ENCODE measurements at places on chromosomes 1 and 21.
A peak's percentile ranks its signal among the peaks of the same experiment; 100 is the strongest.

DNA sequence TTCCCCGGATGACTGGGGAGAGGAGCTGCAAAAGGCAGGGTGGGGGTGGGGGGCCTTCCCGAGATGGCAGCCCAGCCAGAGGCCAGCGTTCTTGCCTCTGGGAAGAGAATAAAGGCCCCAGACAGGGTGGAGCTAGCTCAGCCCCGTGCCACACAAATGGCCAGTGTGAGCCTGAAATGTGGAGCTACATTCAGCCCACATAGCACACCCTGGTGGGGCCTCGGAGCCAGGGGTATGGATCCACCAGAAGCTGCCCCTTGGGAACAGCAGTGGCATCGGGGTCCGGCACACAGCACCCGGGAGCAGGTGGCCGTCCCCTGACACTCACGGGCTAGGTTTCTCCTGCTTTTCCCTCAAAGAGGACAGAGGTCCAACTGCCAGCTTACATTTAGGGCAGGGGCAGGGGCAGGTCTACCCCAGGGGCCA lies 93.9 kb downstream of the PDE9A start:
- no peak for DNase-seq

GRCh38 chr21:28751176-28751575 lies 241.5 kb downstream of the LTN1 start:
- no peak for DNase-seq

- DNase-seq, result no peak
These were observed 9.7 kb upstream of the DHX9 start for GRCh38 chr1:182829285-182829932.

DNA sequence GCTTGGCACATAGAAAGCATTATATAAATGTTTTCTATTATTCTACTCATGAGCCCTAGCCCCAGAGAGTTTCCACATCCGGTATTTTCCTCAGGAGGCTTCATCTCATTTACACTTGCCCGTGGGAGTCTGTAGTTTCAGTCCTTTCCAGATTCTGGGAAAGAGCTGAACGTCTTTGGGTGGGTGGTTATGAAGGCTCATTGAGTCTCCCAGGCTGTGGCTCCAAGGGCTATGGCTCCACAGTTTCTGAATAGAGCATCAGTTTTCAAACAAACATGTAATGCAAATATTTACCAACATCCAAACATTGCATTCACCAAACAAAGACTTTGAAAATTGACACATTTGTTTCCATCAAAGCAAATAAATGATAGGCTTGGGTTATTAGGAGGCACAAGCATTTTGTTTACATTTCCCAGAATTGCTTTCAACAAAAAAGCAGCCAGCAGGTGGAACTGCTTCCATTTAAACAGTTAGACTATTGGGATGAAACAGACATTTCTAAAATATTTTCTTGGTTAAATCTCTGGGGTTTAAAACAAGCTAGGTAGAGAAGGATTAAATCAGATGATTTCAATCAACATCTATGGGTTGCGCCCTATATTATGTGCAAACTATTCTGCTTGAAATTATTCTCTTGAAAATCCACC lies 1.3 kb upstream of the LEMD1 start:
- no peak for DNase-seq

GRCh38 chr1:25220666-25221065 lies 11.6 kb downstream of the SYF2 start:
- no peak for DNase-seq

DNA sequence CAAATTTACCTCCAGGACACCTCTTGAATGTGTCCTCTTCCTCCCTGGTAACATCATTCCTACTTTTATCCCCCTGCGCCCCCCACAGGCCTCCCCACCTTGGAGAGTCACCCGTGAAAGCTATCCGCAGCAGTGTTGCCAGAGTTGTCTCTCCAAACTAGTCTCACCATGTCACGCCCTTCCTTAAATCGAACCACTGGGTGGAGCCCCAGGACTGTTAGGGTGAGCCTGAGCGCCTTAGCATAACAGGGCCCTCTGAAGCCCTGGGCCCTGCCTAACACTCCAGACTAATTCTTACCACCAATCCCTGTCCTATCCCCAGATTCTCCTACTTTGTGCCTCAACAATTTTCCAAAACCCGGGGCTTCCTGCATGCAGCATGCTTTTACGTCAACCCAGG lies 35.0 kb downstream of the HSD3B2 start:
- peak; percentile 2 for DNase-seq

- no peak for DNase-seq
These were observed 37.0 kb downstream of the TM2D1 start for GRCh38 chr1:61687901-61688300.

DNA sequence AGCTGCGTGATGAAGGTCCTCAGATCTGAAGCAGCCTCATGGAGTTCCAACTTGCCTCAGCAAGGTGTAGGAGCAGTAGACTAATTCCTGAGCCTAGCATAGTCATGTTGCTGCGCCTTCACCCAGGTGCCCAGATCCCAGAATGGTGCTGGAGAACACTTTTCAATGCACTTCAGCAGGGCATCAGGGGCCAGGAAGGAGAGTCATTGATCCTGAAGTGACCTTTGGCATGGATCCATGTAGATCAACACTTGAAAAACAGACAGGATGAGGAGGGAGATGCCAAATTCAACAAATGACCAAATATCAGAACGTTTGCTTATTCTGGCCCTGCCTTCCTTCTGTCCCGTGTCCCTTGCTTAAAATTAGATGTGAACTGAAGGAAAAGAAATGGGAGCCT lies 91.9 kb downstream of the LEPR start:
- peak; percentile 17 for DNase-seq

DNA sequence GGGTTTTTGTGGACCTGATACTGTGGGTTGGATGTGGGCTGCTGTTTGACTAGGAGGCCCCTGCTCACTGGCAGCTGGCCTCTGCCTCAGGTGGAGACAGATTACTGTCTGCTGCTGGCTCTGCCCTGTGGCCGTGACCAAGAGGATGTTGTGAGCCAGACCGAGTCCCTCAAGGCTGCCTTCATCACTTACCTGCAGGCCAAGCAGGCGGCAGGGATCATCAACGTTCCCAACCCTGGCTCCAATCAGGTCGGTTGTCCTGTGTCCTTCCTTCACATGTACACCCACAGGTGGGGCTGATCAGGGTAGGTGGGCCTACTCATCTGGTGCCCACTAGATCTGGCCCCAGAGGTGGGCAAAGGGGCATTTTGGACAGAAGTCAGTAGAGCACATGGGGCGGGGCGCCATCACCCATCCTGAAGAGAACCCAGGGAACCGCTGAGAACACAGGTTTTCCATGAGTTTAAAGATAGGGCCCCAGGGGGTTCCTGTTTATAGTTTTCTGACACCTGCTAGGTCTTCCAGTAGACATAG lies 37.2 kb downstream of the ZBTB17 start:
- no peak for DNase-seq

- peak; percentile 69 for DNase-seq
These were observed 55.9 kb downstream of the MRPS6 start for GRCh38 chr21:34129039-34129891.

DNA sequence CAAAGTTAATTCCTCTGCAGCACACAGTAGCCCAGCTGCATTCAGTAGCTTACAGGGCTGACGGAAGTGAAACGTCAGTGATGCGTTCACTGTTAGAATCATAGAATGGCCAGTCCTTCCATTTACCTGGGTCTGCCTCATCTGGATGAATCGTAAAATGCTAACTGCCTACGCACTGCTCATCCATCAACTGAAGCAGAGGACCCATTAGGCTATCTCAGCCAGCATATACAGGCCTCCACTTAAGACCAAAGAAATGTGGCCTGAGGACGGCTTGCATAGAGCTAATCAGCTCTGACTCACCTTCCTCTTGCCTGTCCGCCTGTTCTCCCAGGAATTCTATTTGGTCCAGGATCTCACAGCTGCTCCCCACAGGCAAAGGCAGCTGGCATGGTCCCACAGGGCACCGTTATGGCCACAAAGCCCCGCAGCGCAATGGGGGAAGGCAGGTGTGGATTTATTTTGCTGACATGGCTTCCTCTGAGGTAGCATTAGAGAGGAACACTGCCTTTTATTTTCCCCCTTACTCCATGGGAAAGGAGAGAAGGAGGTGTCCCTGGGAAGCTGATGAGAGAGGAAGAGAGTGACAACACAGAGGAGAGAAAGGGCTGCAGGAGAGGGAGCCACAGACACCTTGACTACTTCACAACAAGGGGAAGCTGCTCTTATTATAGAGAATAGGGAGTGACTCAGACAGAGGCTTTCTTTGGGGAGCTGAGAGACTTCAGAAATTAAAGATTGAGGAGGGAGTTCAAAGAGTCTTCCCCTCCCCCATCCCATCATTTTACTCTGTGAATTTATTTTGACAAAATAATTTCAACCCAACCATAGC lies 177.6 kb downstream of the HHIPL2 start:
- no peak for DNase-seq

DNA sequence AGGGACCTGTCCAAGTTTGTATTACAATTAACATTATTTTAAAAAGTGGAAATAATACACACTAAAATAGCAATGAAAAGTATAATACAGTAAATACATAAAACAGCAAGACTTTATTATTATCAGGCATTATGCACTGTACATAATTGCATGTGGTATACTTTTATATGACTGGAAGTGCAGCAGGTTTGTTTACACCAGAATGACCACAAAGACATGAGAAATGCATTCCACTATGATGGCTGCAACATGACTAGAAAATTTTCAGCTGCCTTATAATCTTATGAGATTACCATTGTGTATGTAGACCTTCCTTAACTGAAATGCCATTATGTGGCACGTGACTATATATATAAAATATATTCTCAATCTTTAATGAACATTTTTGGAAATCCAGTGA lies 1699.6 kb downstream of the KCNT2 start:
- no peak for DNase-seq

DNA sequence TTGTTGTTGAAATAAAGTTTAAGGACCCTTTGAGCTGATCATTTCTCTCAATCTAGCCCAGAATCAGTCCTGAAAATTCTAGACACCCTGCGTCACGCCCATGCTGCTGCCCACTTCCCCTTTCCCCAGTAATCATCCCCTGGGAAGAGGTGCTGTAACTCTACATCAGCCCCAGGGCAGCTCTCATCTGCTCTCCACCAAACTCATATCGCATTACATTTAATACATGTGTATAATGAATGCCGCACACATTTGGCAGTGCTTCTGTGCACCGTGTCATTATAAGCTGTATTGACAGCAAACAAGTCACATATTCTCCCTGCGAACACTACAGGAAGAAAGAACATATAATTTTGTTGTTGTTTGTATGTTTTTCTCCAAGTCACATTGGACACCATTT lies 539.7 kb upstream of the DAB1 start:
- DNase-seq, result no peak

GRCh38 chr21:39915881-39916280 lies 48.6 kb downstream of the PCP4 start:
- no peak for DNase-seq

- no peak for DNase-seq
These were observed 73.5 kb upstream of the PDC start for GRCh38 chr1:186534401-186534800.

- DNase-seq, result no peak
These were observed 45.8 kb downstream of the DNAJC6 start for GRCh38 chr1:65355031-65355712.

DNA sequence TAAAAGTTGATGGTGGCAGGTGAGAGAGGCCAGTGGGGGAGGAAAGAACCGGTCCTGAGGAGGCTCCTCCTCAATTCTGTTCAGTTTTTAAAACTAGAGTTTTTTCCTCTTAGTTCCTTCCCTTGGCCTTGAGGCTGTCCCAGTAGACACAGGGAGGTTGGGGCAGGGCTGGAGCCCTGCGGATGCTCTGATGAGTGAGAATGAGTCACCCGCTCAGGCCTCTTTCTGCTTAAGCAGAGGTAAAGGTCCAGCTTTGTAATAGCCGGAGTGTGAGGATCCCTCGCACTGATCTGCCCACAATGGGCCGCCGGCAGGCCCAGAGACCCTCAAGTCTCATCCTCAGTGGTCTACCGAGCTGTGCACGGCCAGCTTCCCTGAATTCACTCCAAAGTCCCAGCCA lies 49.6 kb upstream of the IRF2BP2 start:
- no peak for DNase-seq

DNA sequence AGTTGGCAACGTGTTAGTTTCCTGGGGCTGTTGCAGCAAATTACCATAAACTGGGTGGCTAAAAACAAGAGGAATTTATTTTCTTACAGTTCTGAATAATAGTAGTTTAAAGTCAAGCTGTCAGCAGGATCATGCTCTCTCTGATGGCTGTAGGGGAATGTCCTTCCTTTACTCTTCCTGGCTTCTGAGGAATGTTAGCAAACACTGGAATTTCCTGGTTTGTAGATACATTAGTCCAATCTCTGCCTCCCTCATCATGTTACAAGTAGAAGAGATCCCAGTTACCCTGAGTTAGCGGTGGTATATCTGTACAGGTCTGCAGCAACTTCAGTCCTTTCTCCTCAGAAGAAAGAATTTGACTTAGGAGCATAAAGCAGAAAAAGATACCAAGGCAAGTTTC lies 2249.1 kb downstream of the NCAM2 start:
- no peak for DNase-seq

- no peak for DNase-seq
These were observed 14.4 kb upstream of the TP53BP2 start for GRCh38 chr1:223860051-223860622.

DNA sequence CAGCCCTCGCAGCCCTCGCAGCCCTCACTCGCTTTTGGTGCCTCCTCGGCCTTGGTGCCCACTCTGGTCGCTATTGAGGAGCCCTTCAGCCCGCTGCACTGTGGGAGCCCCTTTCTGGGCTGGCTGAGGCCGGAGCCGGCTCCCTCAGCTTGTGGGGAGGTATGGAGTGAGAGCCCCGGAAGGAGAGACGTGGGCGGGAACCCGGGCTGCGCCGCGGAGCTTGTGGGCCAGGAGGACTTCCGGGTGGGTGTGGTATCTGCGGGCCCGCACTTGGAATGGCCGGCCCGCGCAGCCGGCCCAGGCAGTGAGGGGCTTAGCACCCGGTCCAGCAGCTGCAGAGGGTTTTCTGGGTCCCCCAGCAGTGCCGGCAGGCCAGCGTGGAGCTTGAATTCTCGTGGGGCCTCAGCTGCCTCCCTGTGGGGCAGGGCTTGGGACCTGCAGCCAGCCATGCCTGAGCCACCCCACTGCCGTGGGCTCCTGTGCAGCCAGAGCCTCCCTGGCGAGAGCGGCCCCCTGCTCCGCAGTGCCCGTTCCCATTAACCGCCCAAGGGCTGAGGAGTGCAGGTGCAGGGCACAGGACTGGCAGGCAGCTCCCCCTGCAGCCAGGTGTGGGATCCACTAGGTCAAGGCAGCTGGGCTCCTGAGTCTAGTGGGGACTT lies 9.9 kb upstream of the CFHR2 start:
- no peak for DNase-seq
